Activated T-helper 17 cell treated with anti-CD3 and anti-CD28 coated beads, Interleukin-2, amount 50 U/mL, for 72 hours (primary cell): ENCODE measurements at places on chromosomes 11 and 22.

DNA sequence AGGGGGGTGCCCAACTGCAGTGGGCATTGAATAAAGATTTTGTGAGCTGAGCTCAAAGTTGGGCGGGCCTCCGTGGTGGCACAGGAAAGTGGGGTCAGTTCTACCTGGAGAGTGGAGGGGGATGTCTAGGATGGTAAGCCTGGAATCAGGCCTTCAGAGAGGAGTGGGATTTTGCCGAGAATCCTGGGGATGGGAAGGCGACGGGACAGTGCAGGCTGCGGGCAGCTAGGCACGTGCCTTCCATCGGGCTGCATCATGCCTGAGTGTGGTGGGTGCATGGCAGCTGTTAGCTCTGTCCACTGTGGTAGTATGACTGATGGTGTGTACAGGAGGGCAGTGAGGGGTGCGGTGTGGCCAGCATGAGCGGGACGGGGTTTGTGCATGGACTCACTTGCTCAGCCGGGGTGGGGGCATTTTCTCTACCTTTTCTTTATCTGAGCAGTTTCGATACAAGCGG, 3.6 kb downstream of the SHANK3 start:
- no peak for ATAC-seq

DNA sequence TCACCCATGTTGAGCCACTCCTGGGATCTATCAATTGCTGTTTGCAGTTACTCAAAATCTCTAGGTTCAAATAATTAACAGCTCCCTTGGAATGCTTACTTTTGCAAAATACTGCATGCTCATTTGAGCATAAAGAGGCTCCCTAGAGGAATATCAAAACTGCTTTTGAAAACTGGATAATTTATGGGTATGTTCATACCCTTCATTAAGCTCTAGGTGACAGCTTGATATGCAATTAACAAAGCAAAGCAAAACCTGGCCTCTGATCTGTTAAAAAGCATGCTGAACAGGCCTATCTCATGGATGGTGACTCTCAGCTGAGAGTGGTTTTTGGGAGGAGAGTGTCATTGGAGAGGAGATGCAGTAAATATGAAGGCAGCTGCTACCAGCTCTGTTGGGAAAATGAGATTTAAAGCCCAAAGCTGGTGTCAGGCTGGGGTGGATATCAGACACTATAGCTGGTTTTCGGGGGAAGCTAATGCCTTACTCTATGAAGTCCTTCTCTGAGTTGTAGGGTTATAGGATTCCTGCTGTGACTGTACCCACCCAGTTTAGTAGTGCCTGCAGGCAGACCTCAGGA, 110.9 kb downstream of the RASSF10 start:
- no peak for ATAC-seq

DNA sequence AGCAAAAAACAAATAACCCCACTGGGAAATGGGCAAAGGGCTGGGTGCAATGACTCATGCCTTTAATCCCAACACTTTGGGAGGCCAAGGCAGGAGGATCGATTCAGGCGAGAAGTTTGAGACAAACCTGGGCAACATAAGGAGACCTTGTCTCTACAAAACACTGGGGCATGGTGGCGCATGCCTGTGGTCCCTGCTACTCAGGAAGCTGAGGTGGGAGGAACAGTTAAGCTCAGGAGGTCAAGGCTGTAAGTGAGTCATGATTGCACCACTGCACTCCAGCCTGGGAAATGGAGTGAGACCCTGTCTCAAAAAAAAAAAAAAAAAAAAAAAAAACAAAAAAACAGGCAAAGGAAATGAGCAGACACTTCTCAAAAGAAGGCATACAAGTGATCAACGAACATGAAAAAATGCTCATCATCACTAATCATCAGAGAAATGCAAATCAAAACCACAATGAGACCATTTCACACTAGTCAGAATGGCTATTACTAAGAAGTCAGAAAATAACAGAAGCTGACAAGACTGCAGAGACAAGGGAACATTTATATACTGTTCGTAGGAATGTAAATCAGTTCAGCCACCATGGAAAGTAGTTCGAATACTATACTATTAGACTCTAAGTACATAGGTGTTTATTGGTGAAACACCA, 48.2 kb upstream of the SMCO4 start:
- peak; percentile 85 for ATAC-seq

- ATAC-seq = peak; percentile 76
These were observed 5.5 kb downstream of the TTC28 start for GRCh38 chr22:28674121-28674563.

DNA sequence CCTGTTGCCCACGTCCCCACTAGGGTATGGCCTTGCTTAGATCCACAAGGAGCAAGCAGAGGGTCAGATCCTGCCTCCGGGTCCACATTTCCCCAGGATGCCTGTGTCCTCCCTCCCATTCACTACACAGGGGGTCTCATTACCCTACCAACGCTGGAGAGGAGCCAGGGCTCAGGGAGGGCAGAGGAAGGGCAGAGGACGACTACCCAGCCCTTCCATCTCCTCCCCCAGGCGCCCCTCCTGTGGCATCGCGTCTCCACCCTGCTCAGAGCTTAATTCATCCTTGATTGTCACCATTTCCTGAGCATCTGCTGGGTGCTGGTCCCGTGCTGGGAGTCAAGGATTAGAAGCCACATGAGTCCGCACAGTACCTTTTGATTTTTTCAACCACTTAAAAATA, 5.0 kb downstream of the NFAM1 start:
- ATAC-seq = no peak

DNA sequence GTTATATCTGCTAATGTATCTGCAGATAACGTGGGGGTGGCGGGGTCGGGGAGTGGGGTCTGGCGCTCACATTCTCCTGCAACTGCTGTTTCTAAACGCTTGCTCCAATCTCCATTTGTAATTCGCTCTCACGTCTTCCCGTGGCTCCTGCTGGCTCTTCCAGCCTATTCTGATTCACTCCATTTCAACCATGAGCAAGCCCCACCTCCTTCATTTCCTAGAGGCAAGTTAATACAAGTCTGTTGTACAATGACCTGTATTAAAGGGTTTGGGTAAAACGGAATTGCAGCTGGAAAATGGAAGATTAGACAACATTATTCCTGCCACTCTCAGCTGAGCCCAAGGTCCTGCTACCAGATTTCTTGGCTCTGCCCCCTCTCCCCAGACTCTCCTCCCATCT, 132.3 kb downstream of the CSNK2A3 start:
- ATAC-seq = no peak

- no peak for ATAC-seq
These were observed 19.8 kb downstream of the PTDSS2 start for GRCh38 chr11:469684-470560.

- no peak for ATAC-seq
These were observed 24.0 kb upstream of the ME3 start for GRCh38 chr11:86696451-86696850.

DNA sequence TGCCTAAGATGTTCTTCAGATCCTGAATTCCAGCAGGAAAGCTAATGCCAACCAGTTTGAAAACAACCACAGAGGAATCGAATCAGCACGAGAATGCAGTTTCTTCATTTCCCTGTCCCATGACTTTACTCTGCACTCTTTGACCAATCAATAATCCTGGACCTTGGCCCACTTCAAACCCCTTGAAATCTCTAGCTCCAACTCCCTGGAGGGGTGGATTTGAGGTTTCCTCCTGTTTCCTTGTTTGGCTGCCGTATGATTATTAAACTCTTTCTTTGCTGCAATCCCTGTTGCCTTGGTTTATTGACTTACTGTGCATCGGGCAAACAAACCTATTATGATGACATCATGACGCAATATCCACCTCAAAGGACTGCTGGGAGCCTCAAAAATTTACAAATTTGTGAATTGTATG, 109.3 kb downstream of the FBXO7 start:
- ATAC-seq = no peak

- ATAC-seq = no peak
These were observed 68.3 kb downstream of the ARHGEF12 start for GRCh38 chr11:120404495-120404894.

DNA sequence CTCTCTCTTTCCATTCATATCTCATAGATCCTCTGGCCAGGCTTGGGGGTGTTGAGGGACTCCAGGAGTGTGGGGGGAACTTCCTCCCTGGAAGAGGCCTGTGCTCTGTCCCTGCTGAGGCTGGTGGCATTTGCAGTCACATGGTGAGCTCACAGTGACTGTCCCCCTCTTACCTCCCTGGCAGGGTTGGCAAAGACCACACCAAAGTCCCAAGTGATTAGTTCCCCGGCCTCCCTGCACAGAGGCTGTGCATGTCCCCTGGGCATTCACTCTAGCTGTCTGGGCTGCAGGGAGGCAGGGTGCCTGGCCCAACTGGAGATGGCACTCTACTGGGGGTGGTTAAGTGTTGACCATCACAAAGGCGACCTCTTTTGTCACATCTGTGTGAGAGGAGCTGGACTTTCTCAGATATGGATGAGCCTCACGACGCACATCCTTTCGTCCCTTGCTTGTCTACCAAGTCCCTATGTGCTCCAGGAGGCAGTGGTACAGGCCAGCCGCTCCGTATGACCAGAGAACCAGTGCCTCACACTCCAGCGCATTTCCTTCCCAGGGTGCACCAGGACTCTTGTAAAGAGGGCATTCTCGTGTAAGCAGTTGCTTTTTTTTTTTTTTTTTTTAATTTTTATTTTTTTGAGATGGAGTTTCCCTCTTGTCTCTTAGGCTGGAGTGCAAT, 8.8 kb downstream of the TANGO2 start:
- ATAC-seq = no peak

- no peak for ATAC-seq
These were observed 98.2 kb upstream of the CHORDC1 start for GRCh38 chr11:90321018-90321417.

GRCh38 chr22:49959782-49960158, 802 bp upstream of the PIM3 start:
- ATAC-seq = peak; percentile 32

GRCh38 chr11:67666676-67667489, 7.5 kb downstream of the ALDH3B2 start:
- ATAC-seq = no peak

DNA sequence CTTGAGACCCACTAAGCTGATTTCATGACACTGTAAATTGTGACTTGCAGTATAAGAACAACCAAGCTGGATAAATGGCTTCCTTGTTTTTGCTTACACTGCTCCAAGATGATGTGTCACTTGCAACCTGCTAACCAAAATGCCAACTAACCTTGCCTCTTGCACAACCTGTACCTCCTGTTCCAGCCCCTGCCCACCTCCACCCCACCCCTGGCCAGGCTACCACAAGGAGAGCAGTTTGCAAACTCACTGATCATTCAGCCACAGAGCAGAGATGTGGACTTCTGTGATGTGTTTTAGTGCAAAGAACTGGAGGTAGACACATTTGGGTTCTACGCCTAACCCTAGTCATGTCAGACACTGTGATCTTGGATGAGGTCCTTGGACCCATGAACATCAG, 4.3 kb upstream of the APOL6 start:
- no peak for ATAC-seq

DNA sequence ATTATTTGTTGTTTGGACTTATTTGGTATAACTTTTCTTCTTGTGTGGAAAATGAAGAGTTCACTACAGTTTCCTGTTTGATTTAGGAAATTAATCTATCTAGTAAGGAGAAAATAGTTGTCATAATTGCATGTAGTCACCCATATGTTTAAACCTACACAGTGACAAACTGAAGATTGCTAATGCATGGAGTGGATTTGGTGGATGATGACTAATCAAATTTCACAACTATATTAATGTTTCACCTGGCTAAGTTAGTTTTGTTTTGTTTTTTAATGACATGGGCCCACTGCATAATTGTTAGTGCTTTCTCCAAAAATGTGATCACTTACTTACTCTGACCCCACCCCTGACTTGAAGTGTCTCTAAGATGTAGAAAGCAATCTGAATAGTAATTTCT, 170.6 kb downstream of the DYNC2H1 start:
- no peak for ATAC-seq

- no peak for ATAC-seq
These were observed 22.5 kb downstream of the TPCN2 start for GRCh38 chr11:69071086-69071800.

DNA sequence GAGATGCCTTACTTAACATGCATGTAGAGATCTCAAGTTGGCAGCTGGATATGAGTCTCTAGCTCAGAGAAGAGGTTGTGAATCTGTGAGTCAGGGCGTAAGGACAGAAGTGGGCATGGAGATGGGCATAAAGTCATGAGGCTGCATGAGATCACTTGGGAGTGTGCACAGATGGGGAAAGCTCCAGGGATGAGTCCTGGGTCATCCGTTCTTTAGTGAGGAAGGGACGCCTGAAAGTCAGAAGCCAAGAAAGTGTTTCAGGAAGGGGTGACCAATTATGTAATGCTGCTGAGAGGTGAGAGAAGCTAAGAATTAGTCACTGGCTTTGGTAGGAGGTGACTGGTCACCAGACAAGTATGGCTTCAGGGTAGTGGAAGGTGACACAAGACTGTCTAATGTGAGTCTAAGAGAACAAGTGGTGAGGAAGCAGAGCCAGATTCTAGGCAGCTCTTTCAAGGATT, 6.7 kb downstream of the ACP2 start:
- ATAC-seq = peak; percentile 65

GRCh38 chr11:96314326-96315020, 28.5 kb downstream of the MAML2 start:
- ATAC-seq = peak; percentile 60

GRCh38 chr11:116637766-116638165, 135.0 kb downstream of the BUD13 start:
- ATAC-seq = no peak

GRCh38 chr11:76218449-76219178, 12.3 kb upstream of the WNT11 start:
- no peak for ATAC-seq

DNA sequence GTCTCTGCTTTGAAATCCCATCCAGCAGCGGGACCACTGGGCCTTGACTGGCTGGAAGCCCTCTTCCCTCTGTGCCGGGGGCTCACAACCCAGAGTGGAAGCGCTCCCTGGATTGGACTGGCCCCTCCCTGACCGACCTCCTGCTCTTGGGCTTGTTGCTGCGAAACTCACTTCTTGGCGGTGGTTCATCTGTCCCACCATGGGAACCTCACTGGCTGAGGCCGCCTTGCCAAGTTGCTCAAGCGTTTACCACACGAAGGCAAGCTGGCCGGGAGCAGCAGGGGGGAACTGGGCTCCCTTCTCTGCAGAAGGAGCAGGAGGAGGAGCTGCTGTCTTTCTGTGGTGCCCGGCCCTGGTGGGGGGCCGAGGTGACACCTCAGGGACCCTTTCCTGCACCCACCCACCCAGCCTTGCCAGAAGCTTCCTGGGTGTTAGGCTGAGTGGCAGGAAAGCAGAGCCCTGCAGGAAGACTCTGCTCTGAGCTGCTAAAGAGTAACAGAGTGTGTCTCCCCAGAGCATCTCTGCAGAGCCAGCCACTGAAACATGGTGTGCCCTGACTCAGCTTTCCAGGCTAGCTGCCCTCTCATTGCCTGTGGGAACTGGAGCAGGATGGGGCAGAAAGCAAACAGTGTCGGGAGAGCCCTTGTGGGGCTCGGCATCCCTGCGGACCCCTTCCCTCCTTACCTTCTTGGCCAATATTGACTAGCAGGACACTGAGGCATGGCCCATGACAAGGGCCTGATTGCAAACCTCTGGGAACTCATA, 88.5 kb upstream of the ALX4 start:
- ATAC-seq = no peak

DNA sequence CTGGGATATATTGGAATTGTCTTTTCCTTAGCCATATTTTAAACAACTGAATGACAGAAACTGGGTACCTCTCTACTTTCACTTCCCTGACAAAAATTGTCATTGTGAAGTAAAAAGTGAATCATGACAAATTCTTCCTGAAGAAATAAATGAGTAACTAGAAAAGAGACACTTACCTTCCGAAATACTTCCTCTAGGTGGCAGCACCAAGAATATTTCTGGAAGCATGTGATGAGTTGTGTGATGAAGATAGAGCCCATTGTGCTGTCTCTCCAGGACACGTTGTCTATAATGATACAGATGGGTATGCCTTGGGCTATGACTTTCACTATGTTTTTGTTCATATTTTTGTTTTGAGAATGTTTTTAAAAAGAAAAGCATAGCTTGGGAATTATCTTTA, 21.5 kb downstream of the CASP4 start:
- ATAC-seq = peak; percentile 93
